ENCODE measurements at places on chromosomes 3 and 15.
A peak's percentile ranks its signal among the peaks of the same experiment; 100 is the strongest.

DNA sequence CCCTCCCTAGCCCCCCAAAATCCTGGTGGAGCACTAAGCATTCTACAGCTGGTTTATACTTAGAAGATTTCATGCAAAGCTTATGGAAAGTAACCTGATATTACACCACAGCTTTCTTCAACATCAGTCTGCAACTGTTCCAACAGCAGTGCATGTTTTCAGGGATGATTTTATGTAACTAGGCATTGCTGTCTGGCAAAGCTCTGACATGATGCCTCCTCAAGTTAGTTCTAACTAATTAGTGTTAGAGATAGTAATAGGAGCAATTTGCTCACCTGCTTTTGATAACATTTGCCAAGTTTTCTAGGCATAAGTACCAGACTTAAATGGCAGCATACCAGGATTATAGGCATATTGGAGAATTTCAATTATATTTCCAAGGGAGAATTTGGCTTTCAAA lies 330.3 kb upstream of the SGO1 start:
- no peak for DNase-seq

DNA sequence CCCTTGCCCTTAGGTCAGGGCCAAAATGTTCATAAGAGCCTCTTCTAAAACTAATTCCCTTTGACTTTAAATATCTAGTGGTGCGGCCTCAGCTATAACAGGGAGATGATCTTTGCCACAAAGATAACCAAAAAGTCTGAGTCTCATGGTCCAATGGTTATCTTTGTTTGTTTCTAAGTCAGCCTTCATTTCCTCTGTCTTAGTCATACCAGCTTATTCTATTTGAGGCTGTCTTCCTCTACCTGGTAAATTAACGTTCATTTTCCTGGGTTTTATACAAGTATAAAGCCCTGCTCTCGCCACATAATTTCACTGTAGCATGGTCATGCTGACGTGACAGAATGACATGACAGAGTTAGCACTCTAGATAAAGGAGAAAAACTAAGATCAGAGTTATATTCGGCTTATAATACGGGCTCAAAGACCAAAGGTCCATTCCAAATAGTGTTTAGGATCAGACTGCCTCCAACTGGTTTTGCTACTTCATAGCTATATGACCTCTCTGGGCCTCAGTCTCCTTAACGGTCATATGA lies 18.4 kb downstream of the ZNF860 start:
- DNase-seq = no peak

DNA sequence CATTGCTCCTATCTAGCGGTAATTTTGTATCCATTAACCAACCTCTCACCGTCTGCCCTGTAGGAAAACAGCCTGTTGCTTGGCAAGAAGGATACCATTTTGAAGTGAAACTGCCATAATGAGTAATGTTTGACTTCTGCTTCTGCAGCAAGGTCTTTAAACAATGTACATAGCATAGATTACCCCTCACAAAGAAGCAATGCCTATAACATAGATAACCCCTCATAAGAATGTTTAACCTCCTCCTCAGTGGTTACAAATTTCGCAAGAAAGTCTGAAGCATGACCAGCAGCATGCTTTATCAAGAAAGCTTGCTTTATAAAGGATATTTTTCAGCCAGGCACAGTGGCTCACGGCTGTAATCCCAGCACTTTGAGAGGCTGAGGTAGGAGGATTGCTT lies 61.2 kb upstream of the MFGE8 start:
- no peak for DNase-seq

DNA sequence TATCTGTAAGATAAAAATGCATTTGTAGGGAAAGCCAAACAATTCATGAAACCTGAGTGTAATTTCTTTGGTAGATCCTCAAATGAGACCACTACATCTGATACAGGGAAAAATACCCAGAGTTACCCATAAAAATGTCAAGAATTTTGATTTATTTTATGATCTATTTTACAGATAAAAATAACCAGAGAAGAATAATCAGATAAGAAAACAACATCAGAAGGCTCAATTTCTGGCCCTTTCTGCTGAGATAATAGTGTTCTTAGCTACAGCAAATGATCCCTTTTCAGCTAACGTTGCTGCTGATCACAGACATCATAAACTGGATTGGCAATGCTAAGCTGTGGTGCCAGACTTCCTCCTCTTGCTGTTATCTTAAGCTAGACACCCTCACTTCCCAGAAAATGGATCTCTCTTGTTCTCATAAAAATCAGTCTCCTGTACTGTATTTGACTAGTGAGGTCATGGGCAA lies 21.3 kb upstream of the TMEM108 start:
- no peak for DNase-seq

DNA sequence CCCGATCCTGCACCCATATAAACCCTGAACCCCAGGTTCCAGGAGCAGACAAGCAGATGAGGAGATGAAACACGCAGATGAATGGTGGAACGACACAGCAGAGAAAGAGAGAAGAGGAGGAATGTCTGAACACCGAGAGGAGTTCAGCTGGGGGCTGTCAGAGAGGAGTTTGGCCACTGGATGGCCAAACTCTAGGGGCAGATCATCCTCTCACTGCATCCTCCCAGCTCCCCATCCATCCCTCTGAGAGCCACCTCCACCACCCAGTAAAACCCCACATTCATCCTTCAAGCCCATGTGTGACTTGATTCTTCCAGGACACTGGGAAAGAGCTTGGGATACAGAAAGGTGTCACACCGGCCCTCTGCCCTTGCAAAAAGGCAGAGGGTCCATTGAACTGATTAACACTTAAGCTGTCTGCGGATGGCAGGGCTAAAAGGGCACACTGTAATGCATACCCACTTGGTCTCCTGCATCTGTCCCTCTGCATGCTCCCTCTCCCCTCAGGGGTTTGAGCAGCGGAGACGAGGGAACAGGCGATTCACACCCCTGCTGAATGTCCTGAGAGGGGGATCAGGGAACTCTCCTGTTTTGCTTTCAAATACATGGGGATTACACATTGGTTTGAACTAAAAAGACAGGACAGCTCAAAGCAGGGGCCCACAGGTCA lies 53.8 kb downstream of the TMED3 start:
- no peak for DNase-seq

DNA sequence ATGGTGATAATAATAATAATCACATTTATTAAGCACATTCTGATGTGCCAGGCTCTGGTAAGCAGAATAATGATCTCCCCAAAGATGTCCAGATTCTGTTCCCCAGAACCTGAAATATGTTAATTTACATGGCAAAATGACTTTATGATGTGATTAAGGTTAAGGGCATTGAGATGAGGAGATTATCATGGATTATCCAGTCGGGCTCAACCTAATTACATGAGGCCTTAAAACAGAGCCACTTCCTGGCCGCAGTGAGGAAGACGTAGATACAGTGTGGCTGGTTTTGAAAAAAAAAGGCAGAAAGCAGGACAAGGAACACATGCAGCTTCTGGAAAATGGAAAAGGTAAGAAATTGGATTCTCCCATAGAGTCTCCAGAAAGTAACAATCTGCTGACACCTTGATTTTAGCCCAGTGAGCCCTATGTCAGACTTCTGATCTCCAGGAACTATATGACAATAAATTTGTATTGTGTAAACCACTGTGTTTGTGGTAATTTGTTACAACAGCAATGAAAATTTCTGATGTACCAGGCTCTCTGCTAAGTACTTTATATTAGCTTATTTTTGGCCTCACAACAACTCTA lies 126.7 kb downstream of the ALCAM start:
- no peak for DNase-seq

- DNase-seq = no peak
Measured at GRCh38 chr3:66717806-66718205, 217.0 kb upstream of the LRIG1 start.

DNA sequence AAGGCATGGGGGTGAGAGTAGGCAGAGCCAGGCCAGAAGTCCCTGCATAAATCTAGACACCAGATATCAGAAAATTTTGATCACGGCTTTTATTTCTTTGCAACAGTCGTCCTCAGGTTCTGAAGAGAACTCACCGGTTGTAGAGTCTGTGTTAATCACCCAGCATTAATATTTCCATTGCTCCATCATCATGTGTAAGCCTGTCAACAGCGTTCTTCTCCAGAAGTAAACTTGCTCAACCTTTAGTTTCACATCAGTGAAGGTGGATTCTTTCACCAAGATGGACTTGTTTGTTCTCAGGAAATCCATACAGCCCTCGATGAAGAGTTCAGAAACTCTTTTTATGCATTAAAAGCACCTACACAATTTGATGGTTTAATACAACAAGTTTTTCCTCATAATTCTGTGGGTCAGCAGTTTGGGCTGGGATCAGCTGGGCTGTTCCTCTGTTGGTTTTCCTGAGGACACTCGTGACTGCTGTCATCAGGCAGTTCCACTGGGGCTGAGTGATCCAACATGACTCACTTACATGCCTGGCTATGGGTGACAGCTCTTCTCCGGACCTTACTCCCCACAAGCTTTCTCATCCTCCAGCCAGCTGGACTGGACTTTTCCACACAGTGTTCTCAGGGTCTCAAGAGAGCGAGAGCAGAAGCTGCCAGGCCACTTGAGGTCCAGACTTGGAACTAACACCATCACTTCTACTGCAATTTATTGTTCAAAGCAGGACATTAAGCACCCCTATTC lies 303.4 kb downstream of the ZNF621 start:
- DNase-seq = peak; percentile 82

- no peak for DNase-seq
Measured at GRCh38 chr3:46075816-46076215, 48.5 kb upstream of the XCR1 start.

GRCh38 chr3:46930945-46931403 lies 45.6 kb downstream of the CCDC12 start:
- no peak for DNase-seq
